ENCODE measurements at places on chromosomes 5 and 9. TPM values are rescaled to one million over a fixed set of nuclear protein-coding genes. Genes with fewer than 3 reads are reported as not detected.
A peak's percentile ranks its signal among the peaks of the same experiment; 100 is the strongest.

DNA sequence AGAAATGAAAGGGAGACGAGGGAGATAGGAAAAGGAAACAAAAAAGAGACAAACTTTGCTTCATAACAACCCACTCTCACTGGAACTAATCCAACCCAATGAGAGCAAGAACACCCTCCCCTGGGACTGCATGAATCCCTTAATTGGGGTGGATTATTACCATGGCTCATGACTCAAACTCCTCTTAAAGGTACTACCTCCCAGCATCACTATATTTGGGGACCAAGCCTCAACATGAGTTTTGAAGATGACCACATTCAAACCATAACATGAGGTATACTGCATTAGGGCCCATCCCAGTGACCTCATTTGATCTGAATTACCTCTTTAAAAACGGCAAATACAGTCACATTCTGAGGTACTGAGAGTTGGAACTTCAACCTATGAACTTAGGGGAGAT is 8.0 kb downstream of the MTAP start:
- no peaks in the 10 kb centered on the region for H3K36me3 ChIP-seq
- H3K27ac ChIP-seq = peak overlapping the region; percentile 53
- no peak overlapping the region for H3K4me3 ChIP-seq
- H3K27me3 ChIP-seq = no peaks in the 10 kb centered on the region
- peaks cover 50% of the 10 kb centered on the region for H3K4me1 ChIP-seq

HAVCR2 gene
- polyA plus RNA-seq = 0.53 TPM

DNA sequence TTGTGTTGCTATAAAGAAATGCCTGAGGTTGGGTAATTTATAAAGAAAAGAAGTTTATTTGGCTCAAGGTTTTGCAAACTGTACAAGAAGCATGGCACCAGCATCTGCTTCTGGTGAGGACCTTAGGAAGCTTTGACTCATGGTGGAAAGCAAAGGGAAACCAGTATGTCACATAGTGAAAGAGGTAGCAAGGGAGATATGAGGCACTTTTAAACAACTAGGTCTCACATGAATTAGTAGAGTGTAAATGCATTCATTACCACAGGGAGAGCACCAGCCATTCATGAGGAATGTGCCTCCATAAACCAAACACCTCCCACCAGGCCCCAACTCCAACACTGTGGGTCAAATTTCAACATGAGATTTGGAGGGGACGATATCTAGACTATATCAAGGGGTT is 40.8 kb downstream of the OR2Y1 start:
- H3K4me3 ChIP-seq = no peak overlapping the region
- no peaks in the 10 kb centered on the region for H3K36me3 ChIP-seq
- peaks cover 24% of the 10 kb centered on the region for H3K27me3 ChIP-seq
- no peak overlapping the region for H3K27ac ChIP-seq
- DNase-seq = no peak

PCDHGB3 gene
- polyA plus RNA-seq = 0.21 TPM

DNA sequence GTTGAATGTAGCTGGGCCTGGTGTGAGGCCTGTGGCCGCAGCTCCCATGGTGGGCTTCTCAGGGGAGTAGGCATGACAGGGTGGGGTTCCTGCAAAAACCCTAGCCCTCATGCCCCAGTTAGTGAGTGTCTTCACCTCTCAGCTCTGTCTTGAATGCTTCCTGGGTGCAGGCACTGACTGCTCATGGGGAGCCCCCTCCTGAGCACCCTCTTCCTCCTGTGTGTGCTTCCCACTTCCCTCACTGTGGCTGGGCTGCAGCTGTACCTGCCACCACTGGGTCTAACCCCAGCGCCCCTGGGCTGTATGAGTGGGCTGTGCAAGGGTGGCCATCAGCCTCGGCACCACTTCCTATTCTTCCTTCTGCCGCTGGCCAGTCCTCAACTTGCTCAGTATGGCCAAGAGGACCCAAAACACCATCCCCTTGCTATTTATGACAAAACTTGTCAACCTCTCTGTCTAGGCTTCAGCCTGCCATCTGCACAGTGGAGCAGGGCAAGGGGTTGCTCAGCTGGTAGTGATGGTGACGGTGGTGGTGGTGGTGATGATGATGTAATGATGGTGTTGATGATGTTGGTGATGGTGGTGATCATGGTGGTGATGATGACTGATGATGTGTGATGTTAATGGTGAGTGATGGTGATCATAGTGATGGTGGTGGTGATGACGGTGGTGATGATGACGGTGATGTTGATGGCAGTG is 67.5 kb downstream of the RXRA start:
- H3K4me3 ChIP-seq = no peak overlapping the region
- no peaks in the 10 kb centered on the region for H3K27me3 ChIP-seq
- no peaks in the 10 kb centered on the region for H3K36me3 ChIP-seq
- peaks cover 43% of the 10 kb centered on the region for H3K4me1 ChIP-seq
- H3K27ac ChIP-seq = peak overlapping the region; percentile 70
- DNase-seq = no peak

GRCh38 chr9:133153227-133154096 is 10.3 kb downstream of the GBGT1 start:
- H3K27me3 ChIP-seq = no peaks in the 10 kb centered on the region
- no peak overlapping the region for H3K4me3 ChIP-seq
- no peak for DNase-seq
- no peak overlapping the region for H3K27ac ChIP-seq

HAVCR1 gene
- not detected for polyA plus RNA-seq

ST6GALNAC6 gene
- polyA plus RNA-seq = 18.9 TPM

DNA sequence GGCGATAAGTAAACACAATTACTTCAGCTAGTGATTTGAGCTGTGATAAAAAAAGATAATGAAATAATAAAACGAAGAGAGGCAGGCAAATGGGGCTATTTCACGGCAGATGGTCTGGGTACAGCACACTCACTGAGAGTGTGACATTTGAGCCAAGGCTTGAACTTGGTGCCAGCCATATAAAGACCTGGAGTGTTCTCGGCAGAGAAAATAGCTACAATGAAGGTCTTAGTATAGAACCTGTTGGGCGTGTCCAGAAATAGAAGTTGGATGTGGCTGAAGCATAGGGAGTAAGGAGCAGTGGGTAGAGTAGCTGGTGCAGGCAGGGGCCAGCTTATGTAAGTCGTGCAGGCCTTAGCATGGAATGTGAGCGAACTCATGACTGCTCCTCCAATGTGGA is 660.3 kb upstream of the WWC1 start:
- no peak for DNase-seq
- no peaks in the 10 kb centered on the region for H3K27me3 ChIP-seq
- H3K4me1 ChIP-seq = no peaks in the 10 kb centered on the region
- H3K36me3 ChIP-seq = no peaks in the 10 kb centered on the region
- no peak overlapping the region for H3K4me3 ChIP-seq

- H3K27me3 ChIP-seq = peaks cover under 1% of the 10 kb centered on the region
- DNase-seq = no peak
- no peaks in the 10 kb centered on the region for H3K36me3 ChIP-seq
- H3K27ac ChIP-seq = no peak overlapping the region
These were observed 39.1 kb downstream of the TPD52L3 start for GRCh38 chr9:6367128-6367890.

TPPP gene
- not detected for polyA plus RNA-seq

DNA sequence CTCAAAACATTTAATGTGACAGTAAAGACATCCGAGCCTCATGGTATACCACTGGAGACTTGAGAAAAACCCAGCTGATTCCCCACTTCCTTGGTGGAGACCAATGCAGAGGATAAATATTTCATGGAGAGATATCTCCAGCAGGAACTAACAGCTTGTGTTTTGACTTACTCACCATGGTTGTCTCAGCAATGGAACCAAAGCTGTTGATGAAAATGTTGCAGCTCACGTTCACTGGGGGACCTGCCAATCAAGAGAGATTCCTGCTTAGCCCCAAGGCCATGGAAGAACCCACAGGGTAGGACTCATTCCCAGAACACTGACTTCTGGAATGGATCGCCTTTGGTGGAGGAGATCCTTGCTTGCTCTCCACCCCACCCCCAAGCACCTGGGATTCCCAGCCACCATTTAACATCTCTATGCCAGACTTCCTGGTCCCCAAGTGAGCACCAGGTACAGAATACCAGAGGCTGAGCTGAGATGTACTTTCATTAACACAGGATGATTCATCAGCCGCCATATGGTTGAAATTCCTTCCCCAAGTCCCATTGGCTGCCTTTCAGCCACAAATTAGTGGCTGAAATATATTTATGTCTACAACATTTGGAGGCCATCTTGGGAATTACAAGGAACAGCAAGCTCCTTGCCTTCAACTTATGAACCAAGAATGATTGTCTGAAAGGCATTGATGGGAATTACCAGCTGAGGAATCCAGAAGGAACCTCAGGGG is 37.9 kb downstream of the GLRA1 start:
- no peak overlapping the region for H3K4me3 ChIP-seq
- no peaks in the 10 kb centered on the region for H3K36me3 ChIP-seq
- no peak for DNase-seq
- no peaks in the 10 kb centered on the region for H3K4me1 ChIP-seq
- H3K27ac ChIP-seq = no peak overlapping the region
- H3K27me3 ChIP-seq = no peaks in the 10 kb centered on the region

FRMPD1 gene
- polyA plus RNA-seq = not detected

GRCh38 chr5:31993165-31993961 is 180.8 kb downstream of the GOLPH3 start:
- DNase-seq = no peak
- H3K4me1 ChIP-seq = no peaks in the 10 kb centered on the region
- no peaks in the 10 kb centered on the region for H3K36me3 ChIP-seq
- H3K4me3 ChIP-seq = no peak overlapping the region

DNA sequence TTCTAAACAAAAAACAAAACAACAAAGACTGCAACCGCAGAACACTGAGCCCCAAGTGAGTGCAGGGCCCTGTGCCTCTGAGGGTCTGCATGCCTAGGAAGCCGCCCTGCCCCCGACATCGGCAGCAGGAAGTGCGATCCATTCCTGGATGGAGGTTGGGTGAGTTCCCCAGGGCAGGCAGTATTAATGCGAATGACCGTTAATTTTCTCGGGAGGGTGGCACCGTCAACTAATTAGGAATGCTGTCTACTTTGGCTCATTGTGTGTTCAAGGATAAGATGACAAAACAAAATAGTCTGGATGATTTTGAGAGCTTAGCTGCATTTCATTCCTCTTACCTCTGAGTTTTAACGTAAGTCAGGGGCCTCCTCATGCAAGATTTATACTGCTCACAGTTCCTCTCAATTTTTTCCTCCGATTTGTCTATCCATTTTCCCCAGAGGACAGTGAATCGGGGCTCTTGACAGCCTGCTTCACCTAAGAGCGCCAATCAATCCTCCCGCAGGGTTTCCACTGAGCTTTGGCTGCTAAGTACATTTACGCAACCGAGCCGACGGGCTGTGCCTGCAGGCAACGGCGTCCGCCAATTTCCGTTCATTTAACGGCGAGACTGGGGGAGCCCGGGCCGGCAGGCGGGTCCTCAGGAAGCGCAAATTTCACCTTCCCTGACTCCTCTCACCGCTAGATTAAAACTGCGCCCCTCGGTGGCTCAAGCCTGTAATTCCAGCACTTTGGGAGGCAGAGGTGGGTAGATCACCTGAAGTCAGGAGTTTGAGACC is 2.9 kb upstream of the NXNL2 start:
- no peak for DNase-seq
- peaks cover 42% of the 10 kb centered on the region for H3K27me3 ChIP-seq
- no peak overlapping the region for H3K27ac ChIP-seq
- H3K36me3 ChIP-seq = no peaks in the 10 kb centered on the region
- H3K4me3 ChIP-seq = peak overlapping the region; percentile 33
- peaks cover 12% of the 10 kb centered on the region for H3K4me1 ChIP-seq

DNA sequence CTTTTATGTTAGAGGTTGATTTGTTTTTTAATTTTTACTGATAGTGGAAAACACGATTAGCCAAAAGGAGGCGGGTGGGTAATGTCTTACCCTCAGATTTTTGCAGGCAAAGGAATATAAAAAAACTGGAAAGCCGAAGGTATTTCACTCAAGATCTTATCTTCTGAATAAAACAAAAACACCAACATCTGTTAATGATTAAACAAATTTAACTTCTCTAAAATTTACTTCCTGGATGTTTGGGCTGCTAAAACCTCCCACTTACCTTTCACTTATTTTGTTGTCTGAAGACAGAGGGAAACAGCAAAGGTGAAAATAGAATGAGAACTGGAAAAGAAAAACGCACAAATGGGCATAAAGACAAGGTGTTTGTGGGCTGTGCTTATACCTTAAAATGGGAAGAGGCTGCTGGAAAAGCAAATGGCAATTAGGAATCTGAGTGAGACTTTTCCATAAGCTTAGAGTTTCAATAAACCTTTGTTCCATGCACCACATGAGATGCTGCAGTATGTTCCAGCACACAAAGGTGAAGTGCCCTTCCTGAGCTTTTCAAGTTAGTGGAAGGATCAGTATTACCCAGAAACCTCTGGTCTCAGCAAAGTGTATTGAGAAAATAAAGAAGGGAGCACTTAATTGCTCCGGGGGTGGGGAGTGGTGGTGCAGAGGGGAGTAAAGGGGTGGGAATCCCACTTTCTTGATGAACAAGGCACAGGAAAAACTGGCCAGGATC is 298.3 kb downstream of the BNC2 start:
- no peak overlapping the region for H3K27ac ChIP-seq
- DNase-seq = no peak
- no peaks in the 10 kb centered on the region for H3K27me3 ChIP-seq
- no peaks in the 10 kb centered on the region for H3K36me3 ChIP-seq
- no peak overlapping the region for H3K4me3 ChIP-seq

ZNF883 gene
- 3.2 TPM for polyA plus RNA-seq

- H3K4me3 ChIP-seq = no peak overlapping the region
- peak overlapping the region; percentile 37 for H3K27ac ChIP-seq
- DNase-seq = no peak
- peaks cover 35% of the 10 kb centered on the region for H3K4me1 ChIP-seq
- H3K36me3 ChIP-seq = peaks cover 6% of the 10 kb centered on the region
- no peaks in the 10 kb centered on the region for H3K27me3 ChIP-seq
These were observed 20.1 kb downstream of the DIAPH1 start for GRCh38 chr5:141598391-141599345.

DNA sequence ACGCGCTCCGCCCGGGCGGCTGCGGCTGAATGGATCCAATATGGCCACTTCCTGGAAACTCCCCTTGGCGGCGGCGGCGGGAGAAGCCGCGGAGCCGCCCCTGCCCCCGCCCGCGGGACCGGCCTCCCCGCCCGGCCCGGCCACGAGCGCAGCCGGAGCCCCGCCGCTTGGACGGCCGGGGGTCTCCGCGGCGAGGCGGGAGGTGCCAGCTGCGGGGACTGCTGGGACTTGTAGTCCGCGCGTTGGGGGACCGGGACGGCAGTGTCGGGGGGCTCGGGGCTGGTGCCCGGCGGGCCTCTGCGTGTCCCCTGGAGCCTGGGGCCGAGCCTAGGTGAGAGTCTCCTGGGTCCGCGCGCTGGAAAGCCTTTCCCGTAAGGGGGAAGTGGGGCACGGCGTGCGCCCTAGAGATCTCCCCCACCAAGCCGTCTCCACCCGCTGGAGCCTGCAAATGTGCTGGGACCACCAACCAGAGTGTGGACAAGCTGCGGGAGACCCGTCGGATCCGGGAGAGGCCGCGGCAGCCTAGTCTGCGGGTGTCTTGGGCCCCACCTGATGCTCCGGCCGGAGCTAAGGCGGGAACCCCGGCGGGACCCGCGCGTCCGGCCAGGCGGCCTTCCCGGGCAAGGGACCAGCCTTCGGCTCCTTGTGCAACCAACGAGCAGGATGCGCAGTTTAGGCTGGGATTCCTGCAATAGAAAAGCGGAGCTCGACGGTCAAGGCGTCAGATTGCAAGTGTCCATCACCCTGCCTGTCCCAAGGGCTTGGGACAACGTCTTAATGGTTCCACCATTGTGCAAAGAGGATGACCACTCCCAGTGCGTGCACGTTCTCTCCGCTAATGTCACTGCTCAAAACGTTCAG is at the start of gene SEPTIN8:
TSS of gene SEPTIN8 (minus strand) at position 31 of the 861 bp plus-strand sequence. CDS start 102 bp downstream, outside the sequence.
- H3K4me1 ChIP-seq = peaks cover 7% of the 10 kb centered on the region
- peak within 1 kb of the TSS; percentile 80 for H3K4me3 ChIP-seq
- H3K36me3 ChIP-seq = no peaks in the 10 kb centered on the region
- H3K27me3 ChIP-seq = peaks cover 73% of the 10 kb centered on the region
- DNase-seq = peak; percentile 44

KCNMB1 gene
- not detected for polyA plus RNA-seq
